Epithelial cell of proximal tubule (primary cell): ENCODE measurements at places on chromosomes 6 and 20.

DNA sequence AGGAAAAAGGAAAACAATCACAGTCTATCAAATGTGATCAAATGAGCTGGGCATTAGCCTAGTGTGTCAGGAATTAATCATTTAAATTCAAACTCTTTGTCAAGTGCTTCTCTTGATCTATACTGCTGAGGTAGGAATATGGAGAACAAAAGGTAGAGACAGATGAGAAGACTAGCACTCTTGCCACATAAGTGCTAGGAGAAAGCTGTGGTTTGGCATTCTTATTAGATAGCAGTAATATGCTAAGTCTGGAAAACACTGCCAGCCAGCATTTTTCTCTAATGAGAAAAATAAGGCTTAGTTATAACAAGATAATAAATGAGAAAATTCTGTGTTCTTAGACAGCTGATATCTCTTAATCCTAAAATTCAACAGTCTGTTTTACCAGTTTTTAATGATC, 38.9 kb downstream of the ORC3 start:
- DNase-seq: no peak

DNA sequence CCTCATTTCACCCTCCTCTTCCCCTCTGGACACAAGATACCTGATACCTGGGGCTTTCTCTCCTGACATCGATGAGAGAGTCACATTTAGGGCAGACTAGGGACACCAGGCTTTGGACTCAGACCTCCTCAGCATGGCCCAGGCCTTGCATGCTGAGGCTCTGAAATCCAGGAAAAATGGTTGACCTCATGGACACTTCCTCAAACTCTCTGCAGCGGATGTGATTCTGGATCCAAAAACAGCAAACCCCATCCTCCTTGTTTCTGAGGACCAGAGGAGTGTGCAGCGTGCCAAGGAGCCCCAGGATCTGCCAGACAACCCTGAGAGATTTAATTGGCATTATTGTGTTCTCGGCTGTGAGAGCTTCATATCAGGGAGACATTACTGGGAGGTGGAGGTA, 10.9 kb downstream of the BTN3A1 start:
- no peak for DNase-seq

DNA sequence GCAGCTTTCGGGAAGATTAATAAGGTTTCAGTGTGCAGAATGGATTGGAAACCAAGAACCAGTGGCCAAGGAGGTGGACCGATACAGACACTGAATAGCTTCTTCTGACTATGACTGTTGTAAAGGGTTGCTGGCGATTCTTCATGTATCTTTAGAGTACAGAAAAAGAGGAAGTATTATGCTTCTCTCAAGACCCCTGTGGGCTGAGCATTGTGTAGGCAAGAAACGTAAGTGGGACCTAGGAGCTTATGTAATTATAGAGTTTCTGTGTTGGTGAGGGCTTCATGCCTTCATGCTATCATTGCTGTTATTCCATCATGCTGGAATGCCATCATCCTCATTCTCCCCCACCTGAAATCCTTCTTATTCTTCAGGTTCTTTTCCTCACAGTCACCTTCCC, 105.4 kb upstream of the AKIRIN2 start:
- DNase-seq: no peak

- no peak for DNase-seq
Observed at GRCh38 chr20:44196271-44196670, 9.3 kb upstream of the JPH2 start.

DNA sequence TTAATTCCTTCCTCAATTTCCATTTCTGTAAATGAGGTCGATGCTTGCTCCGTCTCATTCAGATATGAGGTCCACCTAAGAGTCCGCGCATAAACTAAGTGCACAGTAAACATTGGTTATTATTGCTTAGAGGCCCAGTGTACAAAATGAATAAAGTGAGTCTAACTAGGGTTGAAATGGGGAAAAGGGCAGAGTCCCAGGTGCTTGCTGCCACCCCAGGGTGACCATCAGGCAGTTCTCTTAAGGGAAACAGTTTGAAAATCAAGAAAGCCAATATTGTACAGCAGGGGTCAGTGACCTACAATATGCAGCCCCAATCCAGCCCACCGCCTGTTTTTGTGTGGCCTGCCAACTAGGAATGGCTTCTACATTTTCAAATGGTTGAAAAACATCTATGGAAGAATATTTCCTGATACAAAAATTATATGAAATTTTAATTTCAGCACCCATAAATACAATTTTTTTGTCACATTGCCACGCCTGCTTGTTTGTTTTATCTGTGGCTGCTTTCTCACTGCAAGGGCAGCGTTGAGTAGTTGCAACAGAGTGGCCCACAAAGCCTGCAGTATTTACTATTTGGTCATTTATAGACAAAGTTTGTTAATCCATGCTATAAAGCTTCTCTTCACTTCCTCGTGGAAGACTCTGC, 43.3 kb downstream of the SLC13A3 start:
- DNase-seq: no peak

GRCh38 chr6:109053336-109053735, 41.3 kb downstream of the SESN1 start:
- DNase-seq: no peak

- peak; percentile 82 for DNase-seq
Observed at GRCh38 chr20:23629017-23629541, 8.7 kb downstream of the CST3 start.

DNA sequence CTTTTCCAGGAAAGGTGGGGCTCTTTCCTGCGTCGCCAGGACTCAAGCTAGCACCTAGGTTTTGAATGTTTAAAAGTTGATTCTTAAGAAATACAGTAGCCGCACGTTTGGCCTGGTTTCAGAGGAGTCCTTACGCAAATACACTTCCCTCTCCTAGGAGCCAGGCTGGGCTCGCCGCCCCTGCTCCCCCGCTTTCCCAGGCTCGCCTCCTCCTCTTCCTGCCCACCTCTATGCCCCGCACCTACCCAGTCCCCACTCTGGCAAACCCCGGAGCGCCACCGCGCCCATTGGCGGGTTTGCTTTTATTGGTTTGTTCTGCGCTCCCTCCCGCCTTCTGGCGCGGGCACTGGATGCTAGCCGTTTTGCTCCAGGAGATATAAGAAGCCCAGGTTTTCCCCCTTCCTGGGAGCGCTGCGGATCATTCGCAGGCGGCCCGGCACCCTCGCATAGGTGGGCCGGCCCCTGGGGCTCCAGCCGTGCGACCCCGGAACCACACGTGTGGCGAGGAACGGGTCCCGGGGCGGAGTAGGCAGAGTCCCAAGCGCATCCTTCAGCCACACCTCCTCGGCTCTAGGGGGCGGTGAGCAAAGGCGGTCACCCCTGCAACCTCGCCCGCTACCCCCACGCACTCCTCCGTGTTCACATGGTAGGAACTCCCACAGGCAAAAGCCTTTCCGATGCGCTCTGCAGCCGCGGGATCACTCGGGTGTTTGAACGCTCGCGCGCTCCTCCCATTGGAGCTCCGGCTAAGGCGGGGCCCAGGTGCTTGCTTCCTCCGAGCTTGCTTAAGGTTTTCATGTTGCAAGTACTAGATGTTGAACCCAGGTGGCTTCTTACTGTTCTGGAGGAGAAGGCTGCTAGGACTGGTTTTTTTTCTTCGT, 119.0 kb downstream of the RTN4IP1 start:
- DNase-seq: no peak

- DNase-seq: no peak
Observed at GRCh38 chr6:167796192-167796981, 30.3 kb upstream of the AFDN start.

GRCh38 chr6:168030218-168030746, 32.8 kb downstream of the KIF25 start:
- DNase-seq: no peak

DNA sequence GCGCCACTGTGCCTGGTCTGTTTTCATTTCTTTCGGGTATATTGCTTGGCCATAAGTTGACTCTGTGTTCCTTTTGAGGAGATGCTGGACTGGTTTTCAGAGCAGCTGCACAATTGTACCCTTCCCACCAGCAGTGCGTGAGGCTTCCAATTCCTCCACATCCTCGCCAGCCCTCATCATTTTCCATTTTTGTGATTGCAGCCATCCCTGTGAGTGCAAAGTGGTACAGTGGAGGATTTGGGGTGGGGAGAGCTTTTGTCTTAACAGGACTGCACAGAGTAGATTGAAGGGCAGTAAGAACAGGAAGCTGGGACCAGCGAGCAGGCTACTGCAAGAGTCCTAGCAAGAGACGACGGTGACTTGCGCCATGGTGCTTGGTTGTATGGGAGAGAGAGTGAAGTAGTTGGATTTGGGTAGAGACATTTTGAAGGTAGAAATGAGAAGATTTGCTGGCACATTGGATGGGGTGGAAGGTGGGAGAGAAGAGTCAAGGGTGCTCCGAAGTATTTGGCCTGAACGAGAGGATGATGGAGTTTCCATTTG, 18.3 kb downstream of the BCAS4 start:
- DNase-seq: no peak

DNA sequence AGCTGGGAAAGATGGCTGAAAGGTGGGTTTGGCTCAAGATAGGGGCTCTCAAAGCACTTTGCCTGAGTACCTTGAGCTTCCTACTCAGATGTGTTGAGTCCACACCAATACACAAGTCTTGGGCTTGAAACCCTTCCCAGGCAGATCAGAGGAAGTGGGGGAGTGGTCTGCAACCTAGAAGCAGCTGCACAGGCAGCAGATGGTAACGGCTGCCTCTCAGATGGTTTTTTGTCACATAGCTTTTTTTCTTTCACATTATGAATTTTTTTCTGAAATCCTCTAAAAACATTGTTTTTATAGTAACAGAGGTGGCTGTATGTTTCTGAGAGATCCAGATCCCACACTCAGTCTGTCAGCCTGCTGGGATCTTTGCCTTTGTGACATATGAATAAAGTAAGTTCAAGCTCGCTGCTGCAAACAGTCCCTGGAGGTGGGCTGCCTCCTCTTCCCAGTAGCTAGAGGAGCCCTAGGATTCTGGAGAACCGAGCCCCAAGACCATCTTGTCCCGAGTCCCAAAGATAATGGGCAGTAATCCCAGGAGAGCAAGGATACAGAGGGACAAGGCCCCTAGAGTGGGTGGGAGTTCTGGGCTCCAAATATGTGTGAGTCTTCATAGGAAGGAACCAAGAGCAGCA, 97.1 kb upstream of the TOP1 start:
- no peak for DNase-seq

DNA sequence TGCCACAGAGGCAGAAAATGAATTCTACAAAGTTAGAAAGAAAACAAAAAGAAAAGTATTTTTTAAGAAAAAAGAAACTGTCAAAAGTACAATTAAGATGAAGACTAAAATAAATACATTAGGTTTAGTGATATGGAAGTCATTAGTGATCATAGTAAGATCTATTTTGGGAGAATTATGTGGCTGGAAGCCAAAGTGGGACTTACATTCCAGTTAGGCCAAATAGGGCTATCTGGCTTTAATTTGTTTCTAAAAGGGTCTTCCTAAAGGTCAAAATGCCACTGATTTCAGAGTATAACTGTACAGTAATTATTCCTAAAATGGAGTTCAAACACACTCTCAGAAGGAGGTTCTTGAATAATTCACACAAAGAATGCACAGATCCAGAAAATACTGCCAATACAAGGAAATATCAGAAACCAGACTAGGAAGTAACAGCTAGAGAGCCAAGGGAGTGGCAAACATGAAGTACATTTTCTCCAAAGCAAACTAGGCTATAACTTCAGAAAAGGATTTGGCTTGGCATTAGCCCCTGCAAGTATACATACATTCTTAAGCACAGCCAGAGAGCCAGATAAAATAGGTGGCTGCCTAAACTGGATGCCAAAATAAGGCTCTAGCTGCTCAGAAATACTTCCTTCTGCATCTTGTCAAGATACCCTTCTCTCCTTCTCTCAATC, 45.3 kb downstream of the PDSS2 start:
- DNase-seq: no peak

- no peak for DNase-seq
Observed at GRCh38 chr20:21006611-21007010, 99.5 kb downstream of the LINC00237 start.

- no peak for DNase-seq
Observed at GRCh38 chr20:40726776-40727175, 37.7 kb upstream of the MAFB start.

GRCh38 chr20:8667306-8667705, 401.6 kb upstream of the PLCB4 start:
- DNase-seq: no peak

GRCh38 chr20:11368499-11368898, 549.2 kb upstream of the BTBD3 start:
- DNase-seq: no peak

DNA sequence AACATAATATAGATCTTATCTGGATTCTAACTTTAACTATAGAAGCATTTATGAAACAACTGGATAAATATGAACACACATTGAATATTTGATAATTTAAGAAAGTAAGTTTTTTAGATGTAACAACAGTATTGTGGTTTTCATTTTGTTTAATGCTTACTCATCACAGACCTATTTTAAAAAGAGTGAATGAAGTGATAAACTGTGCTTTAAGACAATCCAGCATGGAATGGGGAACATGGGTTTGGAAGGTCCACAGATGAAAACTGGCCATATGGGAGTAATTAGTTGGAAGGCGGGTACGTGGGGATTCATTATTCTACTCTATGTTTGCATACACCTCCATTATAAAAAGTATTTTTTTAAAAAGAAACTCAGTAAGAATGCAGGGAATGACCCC, 21.2 kb downstream of the EPB41L2 start:
- DNase-seq: no peak

GRCh38 chr6:57193177-57193576, 21.1 kb downstream of the BAG2 start:
- DNase-seq: no peak

DNA sequence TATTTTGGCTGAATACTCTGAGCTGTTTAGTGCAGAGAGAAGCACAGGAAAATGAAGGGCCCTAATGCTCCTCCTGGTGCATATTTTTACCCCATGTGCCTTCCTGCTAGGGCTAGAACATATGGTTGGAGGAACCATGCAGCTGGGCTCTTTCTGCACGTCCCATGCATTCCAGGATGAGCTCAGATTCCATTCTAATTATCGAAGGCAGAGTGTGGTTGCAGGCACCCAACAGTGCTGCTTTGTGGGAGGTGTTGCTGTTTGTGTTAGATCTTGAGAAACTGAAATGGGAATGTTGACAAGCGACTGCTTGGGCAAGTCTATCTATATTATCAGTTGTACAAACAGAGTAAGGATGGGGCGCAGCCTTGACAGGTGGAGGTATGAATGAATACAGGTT, 419.5 kb downstream of the DHX35 start:
- DNase-seq: no peak

- no peak for DNase-seq
Observed at GRCh38 chr6:1118287-1118647, 193.6 kb upstream of the FOXQ1 start.

- no peak for DNase-seq
Observed at GRCh38 chr20:53751620-53752318, 158.1 kb upstream of the ZNF217 start.

- DNase-seq: no peak
Observed at GRCh38 chr20:49394757-49395156, 87.7 kb downstream of the KCNB1 start.
